NCI-H2081 (cell line): ENCODE measurements at places on chromosomes 11 and 22.

GRCh38 chr11:85822814-85823213 lies 11.9 kb upstream of the SYTL2 start:
- DNase-seq = no peak

DNA sequence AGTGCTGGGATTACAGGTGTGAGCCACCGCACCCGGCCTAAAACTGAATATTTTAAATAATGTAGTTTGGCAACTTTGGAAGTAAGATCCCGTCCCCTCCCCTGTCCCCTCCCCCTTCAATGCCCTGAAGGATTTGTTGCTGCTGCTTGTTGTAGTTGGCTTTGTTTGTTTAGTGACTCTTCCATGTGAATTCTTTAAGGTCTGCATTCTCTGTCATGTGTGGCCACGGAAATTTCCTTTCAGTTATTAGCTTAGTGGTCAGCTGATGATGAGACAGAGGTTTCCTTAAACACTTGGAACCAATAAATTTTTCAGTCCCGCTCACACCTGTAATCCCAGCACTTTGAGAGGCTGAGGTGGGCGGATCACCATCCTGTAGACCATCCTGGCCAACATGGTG lies 109.9 kb downstream of the MPPED1 start:
- DNase-seq = no peak

- DNase-seq = peak; percentile 39
Measured at GRCh38 chr11:78313181-78313795, 104.3 kb downstream of the GAB2 start.

GRCh38 chr11:67697846-67698245 lies 23.4 kb upstream of the ALDH3B2 start:
- no peak for DNase-seq

DNA sequence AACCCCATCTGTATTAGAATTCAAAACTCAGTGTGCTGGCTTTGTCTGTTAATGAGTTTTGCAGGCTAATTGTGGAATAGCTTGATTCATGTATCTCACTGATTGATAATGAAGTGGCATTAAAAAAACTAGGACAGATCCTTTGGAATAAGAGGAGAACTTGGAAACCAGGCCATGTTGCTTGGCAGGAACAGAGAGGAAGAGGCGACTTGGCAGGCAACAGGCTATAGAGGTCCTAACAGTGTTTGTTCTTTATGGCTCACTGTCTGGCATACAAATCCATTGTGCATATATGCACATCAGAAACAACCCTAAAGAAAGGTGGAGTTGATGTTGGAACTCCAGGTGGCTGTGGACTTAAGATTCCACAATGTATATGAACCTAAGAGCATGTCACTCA lies 17.4 kb upstream of the OR9I1 start:
- DNase-seq = no peak

DNA sequence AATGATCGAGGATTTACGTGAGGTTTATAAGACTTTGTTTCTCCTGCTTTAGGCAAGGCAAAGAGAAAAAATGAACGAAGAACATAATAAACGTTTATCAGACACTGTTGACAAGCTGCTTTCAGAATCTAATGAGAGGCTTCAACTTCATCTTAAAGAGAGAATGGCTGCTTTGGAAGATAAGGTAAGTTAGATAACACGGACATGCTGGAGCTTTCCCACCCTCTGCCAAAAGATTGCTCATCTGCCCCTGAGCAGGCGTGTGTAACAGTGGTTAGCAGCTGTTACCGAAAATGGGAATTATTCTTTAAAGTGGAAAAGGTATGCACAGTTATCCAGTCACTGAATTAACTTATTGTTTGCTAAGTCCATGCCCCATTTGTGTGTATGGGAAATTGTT lies 62.8 kb upstream of the CTTN start:
- DNase-seq = no peak

DNA sequence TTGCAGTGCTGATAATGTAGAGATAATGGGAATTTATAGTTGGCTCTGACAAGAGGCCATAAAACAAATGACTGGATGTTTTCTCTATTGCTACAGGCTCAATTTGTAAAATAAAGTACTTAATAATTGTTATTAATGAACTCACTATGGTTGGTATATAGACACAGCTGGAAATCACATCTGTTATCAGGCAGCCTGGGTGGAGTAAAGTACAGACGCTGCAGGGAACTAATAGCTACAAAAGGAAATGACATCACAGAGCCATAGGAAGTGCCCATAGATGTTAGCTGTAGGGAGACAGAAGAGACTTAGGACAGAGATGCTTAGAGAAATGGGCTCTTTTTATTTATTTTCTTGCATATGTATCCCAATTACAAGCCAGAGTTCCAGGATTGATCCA lies 81.0 kb upstream of the SNX19 start:
- no peak for DNase-seq

GRCh38 chr11:13249992-13250391 lies 27.6 kb upstream of the BMAL1 start:
- DNase-seq = no peak

DNA sequence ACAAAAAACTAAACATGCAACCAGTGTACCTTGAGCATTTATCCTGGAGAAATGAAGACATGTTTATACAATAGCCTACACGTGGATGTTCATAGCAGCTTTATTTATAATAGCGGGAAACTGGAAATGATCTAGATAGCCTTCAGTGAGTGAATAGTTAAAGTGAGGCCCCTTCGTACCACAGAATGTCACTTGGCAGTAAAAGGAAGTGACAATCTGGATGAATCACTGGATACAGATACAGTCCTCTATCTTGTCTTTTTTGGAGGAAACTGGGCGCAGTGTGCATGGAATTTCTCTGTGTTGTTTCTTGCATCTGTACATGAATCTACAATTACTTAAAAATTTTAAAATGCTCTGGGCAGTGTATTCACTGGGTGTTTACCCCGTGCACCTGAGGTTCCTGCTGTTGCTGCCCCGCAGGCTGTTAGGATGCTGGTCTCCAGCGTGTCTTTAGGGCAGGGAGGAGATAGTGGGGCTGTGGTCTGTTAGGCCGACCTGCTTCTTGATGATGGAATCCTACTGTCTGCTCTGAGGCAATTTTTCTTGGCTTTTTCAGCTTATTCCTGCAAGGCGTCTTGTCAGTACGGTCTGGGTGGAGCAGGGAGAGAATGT lies 23.2 kb downstream of the DERL3 start:
- DNase-seq = no peak

- DNase-seq = no peak
Measured at GRCh38 chr11:16789063-16789420, 50.6 kb downstream of the C11orf58 start.

- no peak for DNase-seq
Measured at GRCh38 chr11:65390996-65391395, 4.6 kb downstream of the FRMD8 start.

- DNase-seq = peak; percentile 81
Measured at GRCh38 chr11:114162719-114163123, 103.2 kb downstream of the ZBTB16 start.

GRCh38 chr11:58641803-58642581 lies 19.5 kb downstream of the CNTF start:
- DNase-seq = no peak

DNA sequence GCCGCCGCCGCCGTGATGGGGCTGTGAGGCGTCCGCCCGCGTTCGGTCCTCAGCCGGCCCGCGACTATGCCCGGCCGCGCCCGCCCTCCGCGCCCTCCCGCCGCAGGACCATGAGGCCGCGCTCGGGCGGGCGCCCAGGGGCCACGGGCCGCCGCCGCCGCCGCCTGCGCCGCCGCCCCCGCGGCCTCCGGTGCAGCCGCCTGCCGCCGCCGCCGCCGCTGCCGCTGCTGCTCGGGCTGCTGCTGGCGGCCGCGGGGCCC lies 215 bp downstream of the ZNRF3 start:
- no peak for DNase-seq

DNA sequence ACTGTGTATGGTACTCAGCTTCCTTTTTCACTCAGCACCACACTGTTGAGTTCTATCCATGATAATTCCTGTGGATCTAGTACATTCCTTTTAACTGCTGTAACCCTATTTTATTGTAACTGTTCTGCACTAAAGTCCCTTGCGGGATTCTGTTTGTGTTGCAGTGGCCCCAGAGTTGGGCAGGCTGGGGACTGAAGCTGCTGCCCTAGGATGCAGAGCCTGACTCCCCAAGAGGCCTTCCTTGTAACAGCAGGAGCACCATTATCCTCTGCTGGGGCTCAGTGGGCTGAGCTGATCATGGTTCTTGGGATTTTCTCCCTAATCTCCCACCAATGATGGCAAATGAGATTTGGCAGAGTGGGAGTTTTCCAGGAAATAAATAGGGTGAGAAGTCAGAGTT lies 77.7 kb downstream of the CABIN1 start:
- no peak for DNase-seq

DNA sequence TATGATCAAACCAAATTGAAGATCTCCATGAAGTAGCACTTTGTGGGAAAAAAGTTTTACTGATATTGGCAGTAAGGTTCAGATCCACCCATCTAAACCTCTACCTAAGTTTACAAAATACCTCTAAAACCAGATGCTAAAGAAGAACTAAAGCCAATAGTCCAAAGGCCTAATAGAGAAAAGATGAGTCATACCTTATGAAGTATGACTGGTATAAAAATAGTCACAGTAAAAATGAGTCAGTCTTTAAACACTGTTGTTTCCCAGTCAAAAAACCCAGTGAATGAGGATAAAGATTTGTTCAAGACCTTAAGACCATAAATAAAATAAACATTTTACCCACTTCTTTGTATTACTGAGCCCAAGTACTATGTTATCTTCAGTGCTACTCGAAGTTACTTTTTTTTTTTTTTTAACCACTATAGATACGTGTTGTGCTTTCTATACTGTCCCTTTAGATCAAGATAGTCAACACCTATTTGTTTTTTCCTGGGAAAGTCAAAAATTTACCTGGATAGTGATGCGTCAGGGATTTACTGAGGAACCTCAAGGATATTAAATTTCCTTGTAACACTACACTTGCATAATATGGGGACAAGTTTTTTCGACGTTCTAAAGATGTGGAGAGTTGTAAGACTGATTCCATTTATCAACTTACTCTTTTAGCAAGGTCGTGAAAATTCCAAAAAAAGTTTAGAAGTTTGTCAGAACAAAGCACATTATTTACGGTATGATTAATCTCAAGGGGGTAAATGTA lies 87.3 kb downstream of the CCDC73 start:
- DNase-seq = no peak

DNA sequence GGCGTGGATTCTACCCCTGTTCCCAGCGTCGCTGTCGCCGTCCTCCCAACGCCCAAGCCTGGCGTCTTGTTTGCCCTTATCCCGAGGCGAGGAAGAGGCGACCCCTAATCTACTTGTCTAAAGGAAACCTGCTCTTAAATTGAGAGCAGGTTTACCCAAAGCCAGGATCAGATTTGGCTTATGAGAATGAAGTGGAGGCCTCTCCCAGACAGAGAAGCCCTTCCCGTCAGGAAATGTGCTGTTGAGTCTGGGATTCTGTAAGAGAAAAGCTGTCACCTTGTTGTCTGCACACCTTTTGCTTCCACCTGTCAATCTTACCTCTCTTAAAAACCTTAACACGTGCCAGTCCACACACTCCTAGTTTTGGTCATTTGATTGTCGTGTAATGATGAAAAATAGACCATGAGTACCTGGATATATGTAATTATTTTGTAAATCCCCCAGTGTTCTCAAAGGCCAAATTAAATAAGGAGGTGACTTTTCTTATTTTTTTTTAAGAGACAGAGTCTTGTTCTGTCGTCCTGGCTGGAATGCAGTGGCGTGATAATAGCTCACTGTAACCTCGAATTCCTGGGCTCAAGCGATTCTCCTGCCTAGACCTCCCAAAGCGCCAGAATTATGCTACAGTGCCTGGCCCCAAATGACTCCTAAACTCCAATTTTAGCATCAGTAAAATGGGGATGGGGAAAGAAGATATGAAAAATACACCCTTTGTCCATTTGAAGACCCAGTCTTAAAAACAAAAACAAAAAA lies 627 bp downstream of the GTF2H1 start:
- no peak for DNase-seq

DNA sequence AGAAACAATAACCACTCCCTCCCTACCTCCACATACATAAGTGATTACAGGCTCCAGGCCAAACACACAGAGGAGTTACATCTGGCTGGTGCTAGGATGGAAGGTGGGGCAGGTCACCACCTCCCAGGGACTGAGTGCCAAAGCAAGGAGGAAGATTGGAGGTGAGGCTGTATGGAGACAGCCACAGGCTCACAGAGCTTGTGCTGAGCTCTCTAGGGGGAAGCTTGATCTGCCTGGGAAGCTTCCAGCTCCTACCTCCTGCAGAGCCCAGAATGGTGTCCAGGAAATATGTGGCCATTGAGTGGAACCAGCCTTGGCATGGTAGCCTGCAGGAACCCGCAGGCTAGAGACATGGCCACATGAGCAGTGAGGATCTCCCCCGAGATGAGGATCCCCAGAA lies 3.6 kb upstream of the MED15 start:
- no peak for DNase-seq

- DNase-seq = no peak
Measured at GRCh38 chr11:71223671-71224660, 28.4 kb downstream of the SHANK2 start.

GRCh38 chr22:44180706-44181032 lies at the start of gene PARVG:
Gene PARVG, plus strand, starts transcription at chr22:44180925. Its CDS starts 2,405 bp downstream, at chr22:44183330.
- DNase-seq = no peak
